ENCODE measurements at places on chromosomes 3 and 15. TPM values are rescaled to one million over a fixed set of nuclear protein-coding genes. Genes with fewer than 3 reads are reported as not detected.

GRCh38 chr3:145259166-145259880 lies 901.7 kb downstream of the PLOD2 start:
- DNase-seq: no peak

GRCh38 chr15:47718497-47719437 lies 1.5 kb downstream of the SEMA6D start:
- DNase-seq: no peak

- DNase-seq: no peak
Observed at GRCh38 chr3:72810063-72810462, 38.2 kb downstream of the SHQ1 start.

DNA sequence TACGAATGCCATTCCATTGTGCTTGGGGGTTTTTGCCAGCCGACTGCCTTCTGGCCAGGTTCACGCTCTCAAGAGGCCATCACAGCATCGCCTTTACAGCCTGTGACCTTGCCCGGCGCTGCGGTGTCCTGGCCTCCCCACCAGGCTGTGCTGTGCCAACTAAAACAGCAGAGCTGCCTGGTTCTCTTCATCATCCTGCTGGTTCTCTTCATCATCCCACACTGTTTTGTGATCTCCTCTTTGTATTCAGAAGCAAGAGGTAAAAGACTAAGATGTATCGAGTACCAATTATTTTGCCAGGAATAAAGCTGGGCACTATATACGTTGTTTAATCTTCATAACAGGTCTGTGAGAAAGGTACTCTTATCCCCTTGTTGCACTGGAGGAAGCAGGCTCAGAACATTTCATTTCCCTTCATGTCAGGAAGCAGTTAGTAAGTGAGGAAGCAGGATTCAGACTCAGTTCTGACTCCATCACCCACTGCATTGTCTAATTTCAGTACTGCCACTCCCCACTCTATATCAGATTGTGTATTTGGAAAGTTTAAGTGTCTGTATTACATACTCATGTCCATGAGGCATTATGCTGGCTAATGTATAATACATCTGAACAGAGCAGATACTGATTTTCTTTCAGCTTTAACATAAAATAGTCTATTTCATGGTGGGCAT lies 92.7 kb downstream of the LRRC28 start:
- peak; percentile 78 for DNase-seq

- no peak for DNase-seq
Observed at GRCh38 chr3:122959339-122959738, 68.2 kb downstream of the SEMA5B start.

DNA sequence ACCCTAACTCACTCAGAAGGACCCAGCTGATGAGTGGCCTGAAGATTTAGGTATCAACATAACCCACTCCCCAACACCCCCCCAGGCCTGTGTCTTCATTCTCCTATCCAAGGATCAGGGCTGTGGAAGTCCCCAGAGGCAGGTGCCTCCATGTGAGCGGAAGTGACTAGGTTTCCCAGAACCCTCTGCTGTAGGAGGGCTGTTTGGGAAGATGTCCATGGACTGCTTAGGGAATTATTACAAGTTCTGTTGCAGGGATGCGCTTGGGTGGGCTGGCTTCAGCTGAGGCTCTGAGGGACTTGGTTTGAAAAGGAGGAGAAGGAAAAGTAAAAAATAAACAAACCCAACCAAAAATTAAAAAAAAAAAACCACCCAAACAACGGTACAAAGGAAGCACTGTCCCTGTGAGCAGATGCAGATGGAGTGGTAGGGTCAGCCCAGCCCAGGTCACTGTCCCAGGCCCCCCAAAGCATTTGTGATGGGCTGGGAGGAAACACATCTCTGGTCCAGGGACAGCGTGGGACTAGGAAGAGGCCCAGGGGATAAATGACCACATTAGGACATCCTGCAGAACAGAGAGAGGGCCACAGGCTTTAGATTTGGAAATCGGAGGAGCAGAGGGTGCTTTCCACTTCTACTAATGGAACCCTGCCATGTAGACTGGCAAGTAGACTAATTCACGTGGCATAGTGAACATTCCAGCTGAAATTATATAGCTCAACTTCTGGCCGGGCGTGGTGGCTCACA lies 12.2 kb upstream of the APOD start:
- DNase-seq: no peak

GRCh38 chr3:100976611-100977010 lies 16.6 kb downstream of the ABI3BP start:
- DNase-seq: no peak

DNA sequence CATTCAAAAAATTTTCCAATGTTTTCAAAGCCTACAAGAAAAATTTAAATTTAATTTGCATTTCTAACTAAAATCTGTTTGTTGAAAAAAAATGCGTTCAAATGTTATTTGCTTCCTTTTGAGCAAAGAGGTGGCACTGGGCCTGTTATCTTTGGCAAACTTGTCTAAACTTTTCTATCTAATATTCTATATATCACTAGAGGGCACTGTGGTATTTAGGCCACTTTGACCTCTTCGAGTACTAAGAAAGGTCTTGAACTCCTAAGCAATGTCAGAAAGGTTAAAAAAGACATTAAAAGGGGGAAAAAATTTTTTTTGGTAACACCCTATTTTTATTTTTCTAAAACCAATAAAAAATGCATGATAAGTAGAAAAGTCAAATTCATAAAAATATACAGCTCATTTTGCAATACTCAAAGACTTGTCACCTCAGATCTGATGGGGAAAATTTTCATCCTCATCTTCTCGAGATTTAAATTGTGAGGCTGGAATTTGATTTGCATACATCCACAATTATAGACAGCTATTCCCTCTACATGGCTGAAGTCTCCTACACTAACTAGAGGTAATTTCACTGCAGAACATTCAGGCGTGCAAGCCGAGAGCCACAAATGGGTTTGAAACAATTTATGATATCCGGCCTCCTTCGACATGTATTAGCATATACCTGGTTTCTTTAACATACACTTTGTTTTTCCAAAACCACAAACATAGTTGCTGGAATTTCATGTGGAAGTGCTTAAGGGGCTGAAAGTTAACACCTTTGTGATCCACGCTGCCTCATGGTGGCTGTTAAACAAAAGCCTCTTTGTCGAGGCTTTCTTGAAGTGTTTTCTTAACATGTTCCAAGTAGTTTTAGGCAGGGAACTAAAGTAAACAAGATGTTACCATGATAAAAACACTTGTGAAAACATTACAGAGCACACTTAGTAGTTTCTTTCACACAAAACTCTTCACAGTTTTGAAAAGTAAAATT lies 576.4 kb downstream of the FOXP1 start:
- no peak for DNase-seq

DNA sequence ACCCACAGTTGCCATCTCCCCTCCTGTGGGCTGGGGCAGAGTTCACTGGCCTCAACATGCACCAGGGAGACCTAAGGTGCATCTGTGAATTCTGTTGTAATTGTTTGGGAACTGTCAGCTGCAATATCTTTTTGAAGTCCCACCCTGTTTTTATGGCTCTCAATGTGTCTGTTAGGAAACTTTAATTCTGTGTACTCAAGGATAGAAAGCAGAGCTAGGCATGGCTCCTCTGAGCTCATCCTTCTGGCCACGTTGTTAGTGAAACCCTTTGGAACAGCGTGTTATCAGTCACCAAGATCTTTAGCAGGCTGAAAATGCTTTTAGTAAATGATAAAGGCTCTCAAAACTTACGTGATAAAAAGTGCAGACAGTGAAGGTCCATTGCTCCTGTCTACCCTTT lies 33.6 kb upstream of the MTMR10 start:
- no peak for DNase-seq

GRCh38 chr3:112093180-112093522 lies 7.0 kb downstream of the C3orf52 start:
- no peak for DNase-seq

GRCh38 chr3:3495611-3496010 lies 303.6 kb upstream of the LRRN1 start:
- no peak for DNase-seq

GRCh38 chr3:69737392-69737791 lies 1.9 kb upstream of the MITF start:
- DNase-seq: no peak

DNA sequence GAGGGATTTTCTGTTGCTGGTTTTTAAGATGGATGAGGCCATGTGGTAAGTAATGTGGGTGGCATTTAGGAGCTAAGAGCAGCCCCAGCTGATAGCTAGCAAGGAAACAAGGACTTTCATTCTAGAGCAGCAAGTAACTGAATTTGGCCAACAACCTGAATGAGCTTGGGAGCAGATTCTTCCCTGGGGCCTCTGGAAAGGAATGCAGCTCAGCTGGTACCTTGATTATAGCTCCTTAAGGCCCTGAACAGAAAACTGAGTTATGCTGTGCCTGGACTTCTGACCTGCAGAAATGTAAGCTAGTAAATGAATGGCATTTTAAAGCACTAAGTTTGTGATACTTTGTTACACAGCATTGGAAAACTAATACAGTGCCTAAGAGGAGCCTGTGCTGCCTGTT lies 565.5 kb downstream of the PDCD6IP start:
- no peak for DNase-seq

DNA sequence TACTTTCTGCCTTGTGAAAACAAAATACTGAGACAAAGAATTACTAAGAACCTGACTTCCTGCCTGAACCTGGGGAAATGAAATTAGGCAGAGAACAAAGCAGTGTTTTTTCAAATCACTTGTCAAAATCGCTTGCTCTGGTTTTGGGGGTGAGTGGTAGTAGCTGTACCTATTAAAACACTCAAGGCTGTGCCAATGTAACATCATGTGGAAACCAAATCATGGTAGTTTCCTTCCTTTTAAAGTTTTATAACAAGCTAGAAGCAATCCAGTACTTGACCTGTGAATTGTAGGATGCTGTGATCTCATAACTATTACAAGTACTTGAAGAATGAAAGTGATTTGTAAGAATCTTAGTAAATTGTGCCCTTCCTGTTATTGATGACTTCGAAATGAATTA lies 6.7 kb downstream of the CMTM8 start:
- no peak for DNase-seq

DNA sequence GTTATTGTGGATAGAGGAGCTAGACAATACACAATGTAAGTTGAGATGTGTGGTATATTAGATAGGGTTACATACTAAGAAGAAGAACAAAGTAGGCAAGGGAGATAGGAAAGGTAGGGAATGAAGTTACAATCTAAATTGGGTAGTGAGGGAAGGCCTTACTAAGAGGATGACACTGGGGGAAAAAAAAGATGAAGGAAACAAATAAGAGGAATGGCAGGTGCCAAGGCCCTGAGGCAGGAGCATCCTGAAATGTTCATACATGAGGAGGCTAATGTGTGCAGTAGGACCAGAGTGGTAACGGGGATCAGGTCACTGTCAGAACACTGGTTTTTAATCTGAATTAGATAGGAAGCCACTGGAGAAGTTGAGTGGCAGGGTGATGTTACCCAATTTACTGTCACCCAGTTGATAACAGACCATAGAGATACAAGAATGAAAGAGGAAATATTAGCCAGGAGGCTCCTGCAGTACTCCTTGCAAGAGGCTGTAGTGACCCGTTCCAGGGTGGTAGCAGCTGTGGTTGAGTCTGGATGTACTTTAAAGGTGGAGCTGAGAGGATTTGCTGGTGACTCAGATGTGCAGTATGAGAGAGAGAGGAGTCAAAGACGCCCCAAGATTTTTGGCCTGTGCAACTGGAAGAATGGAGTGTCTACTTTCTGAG lies 14.4 kb downstream of the RTP1 start:
- no peak for DNase-seq

DNA sequence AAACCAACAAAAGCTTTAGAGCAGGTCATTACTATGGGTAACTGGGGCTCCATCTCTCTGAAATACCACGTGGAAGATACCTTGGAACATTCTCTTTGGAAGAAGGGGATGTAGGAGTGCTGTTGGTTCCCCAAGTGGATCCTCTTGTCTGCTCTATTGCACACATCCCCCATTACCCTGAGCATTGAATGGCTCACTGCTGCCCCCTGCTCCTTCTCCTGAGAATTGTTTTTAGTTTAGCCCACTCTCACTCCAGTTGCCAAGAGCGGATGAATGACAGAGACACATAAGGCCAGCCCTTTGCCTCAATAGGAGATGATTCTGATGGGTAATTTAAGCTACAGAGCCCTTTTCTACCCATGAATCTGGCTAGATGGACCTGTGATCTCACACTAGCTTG lies 135.6 kb upstream of the SUCLG2 start:
- DNase-seq: peak; percentile 86

DNA sequence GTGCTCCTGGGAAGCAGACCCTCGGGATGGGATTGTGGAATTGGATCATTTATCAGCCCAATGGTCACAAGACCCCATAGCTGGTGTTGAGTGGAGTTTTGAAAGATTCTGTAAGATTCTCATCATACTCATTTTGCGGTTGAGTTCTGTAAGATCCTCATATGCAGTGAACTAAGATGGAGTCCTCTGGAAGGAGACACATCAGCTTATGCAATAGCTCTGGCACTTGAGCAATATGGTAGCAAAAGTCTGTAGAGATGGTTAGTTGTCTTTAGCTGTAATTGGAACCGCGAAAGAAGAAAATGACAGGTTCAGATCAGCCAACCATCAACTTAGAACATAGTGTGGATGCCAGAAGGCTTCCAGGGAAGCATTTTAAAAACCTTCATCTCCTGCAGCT lies 184.5 kb upstream of the TSC22D2 start:
- no peak for DNase-seq

DNA sequence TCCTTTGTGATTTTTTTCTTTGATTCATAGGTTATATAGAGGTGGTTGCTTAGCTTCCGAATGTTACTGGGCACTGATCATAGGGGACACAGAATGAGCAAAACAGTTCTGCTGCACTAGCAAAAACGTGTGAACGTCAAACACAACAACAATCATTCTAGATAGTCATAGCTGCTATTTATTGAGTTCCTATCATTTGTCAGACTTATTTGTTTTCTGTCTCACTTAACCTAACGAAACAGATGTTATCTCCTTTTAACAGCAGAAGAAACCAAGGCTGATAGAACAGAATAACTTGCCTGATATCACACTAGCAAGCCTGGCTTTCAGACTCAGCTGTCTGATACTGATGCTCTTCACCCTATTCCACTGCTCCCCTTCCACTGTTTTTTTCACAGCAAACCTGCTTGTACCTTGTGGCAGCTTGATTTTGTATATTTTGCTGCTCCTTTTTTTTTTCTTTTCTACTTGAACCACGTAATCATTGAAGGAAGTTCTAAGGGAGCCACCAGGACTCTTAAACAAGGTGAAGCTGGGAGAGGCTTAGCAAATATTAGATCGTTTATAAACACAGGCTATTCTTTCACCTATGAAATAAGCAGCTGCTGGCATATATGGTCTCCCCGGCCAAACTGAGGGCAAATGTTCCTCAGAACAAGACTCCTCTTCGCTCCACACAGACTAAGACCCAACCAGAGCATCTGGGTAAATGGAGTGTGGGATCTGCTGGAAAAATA lies 78.8 kb downstream of the MCF2L2 start:
- DNase-seq: no peak

USP19 gene
- total RNA-seq: 64.9 TPM

CCK gene
- total RNA-seq: not detected

CKMT1A gene
- total RNA-seq: 0.66 TPM

CAND2 gene
- total RNA-seq: 0.75 TPM

KLHL6 gene
- 44.9 TPM for total RNA-seq

BCL2A1 gene
- total RNA-seq: 111 TPM

EPB42 gene
- total RNA-seq: not detected

GOLGA8M gene
- 0.54 TPM for total RNA-seq

SLC51A gene
- total RNA-seq: not detected

Data from activated CD4-positive, alpha-beta T cell treated with anti-CD3 and anti-CD28 coated beads, Interleukin-2, amount 10 ng/mL, durations not matched to agents 24 days and 14 days (primary cell).